Activated CD8-positive, alpha-beta T cell treated with anti-CD3 and anti-CD28 coated beads, Interleukin-2, amount 10 ng/mL, durations not matched to agents 7 days and 5 days (primary cell): ENCODE measurements at places on chromosomes 13 and 19.

- peak; percentile 99 for DNase-seq
Measured at GRCh38 chr19:41439441-41440222, at the start of gene DMAC2. Gene DMAC2 (minus strand): TSS chr19:41439912. CDS start chr19:41439899, 13 bp downstream.

- peak; percentile 76 for DNase-seq
Measured at GRCh38 chr13:78022164-78022877, 103.7 kb upstream of the EDNRB start.

DNA sequence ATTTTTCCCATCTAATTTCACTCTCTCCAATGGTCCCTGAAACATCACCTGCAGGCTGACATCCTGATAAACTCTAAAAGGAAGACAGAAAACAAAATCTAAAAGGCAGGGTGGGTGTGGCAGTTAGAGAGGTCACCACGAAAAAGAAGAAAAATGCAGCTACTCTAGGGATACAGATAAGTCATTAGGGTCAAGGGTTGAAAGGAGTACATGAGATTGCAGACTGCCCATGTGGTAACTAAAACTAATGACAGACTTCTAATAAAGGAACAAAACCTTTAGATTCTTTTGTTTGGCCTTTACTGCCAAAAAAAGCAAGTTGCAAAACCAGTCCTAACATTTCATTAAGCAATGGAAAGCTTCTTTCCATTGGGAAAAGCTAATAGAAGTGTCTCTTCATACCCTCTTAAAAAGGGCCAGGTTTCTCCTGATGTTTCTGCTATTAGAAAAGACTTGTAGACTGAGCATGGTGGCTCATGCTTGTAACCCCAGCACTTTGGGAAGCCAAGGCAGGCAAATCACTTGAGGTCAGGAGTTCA, 31.0 kb downstream of the THSD1 start:
- DNase-seq: no peak

DNA sequence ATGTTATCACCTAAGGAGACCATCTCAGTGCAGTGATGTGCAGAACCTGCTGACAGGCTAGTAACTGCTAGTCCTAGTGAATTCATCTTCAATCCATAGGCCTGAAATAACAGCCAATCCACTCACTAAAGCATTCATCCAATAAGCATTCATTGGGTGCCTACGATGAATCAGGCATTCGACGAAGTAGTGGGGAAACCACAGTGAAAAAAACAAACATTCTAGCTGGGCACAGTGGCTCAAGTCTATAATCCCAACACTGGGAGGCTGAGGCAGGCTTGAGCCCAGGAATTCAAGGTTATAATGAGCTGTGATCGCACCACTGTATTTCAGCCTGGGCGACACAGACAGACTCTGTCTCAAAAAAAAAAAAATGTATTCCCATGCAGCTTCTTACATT, 135.6 kb downstream of the RNF17 start:
- no peak for DNase-seq

- no peak for DNase-seq
Measured at GRCh38 chr13:47705185-47705584, 295.9 kb downstream of the SUCLA2 start.

- no peak for DNase-seq
Measured at GRCh38 chr13:37954191-37954590, 84.6 kb upstream of the TRPC4 start.

- DNase-seq: peak; percentile 92
Measured at GRCh38 chr19:41144403-41144802, 30.2 kb downstream of the CYP2F1 start.

DNA sequence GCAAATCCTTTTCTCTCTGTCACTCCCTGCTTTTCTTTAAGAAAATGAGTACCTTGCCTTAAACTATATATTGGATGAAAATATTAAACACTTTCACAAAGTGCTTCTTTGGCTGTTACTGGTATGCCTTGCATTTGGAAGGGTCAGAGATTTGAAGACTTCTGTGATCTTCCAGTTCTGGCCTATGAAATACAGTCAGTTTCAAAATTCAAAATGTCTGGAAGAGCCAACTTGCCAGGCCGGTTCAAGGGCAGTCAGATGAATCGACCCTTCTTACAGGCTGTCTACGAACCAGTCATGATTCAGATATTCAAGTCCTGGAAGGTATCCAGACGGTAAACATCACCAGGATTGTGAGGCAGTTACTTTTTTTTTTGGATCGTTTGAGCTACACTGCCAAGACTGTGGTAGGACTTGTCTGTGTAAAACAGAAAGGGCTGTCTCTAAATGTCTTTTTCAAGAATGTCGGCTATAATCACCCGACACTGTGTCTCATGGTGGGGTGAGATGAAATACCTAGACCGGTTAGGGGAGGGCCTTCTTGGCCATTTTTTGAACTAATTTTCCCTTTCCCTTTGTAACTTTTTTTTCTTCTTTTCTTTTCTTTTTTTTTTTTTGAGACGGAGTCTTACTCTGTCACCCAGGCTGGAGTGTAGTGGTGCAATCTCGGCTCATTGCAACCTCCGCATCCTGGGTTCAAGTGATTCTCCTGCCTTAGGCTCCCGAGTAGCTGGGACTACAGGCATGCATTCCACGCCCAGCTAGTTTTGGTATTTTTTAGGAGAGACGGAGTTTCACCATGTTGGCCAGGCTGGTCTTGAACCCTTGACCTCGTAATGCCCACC, 11.2 kb downstream of the ACTN4 start:
- no peak for DNase-seq

DNA sequence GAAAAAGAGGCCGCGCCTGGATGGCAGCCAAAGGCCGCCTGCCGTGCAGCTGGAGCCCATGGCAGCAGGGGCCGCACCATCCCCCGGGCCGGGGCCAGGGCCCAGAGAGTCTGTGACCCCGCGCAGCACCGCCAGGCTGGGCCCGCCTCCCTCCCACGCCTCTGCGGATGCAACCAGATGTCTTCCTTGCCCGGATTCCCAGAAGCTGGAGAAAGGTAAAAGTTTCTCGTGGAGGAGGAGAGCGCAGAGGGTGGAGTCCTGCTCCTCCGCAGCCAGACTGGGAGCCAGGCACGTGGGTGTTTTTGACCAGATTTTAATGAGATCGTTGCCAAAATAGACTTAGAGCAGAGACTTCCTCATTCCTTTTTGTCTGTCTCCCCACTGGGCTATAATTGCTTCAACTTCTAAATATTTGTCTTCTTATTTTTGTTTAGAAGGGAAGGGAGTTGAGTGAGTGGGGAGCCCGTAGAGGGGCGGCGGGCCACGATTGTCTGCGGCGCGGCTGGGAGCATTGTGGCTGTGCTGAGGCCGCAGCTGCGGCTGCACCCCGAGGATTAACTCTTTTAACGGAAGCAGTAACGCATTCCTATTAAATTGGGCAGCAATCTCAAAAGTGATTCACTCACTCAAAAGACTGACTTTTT, 22.8 kb upstream of the NDUFS7 start:
- DNase-seq: no peak

GRCh38 chr13:73399347-73400216, 340.8 kb downstream of the KLF5 start:
- no peak for DNase-seq

DNA sequence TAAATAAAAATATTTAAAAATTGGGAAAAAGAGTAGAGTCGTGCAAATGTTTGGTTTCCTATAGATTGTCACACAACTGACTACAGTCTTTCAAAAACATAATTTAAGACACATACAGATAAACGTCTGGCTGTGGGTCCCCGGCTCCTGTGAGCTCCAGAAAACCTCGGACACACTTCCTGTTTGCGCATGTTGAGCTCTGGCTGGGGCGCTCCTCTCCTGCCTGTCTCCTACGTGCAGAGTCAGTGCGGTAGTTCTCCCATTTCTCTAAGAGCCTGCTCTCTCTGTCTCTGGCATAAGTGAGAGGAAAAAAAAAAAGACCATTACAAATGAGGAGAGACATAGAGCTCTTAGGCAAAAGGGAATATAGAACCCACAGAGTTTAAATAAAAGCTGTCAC, 128.2 kb upstream of the OBI1 start:
- no peak for DNase-seq

DNA sequence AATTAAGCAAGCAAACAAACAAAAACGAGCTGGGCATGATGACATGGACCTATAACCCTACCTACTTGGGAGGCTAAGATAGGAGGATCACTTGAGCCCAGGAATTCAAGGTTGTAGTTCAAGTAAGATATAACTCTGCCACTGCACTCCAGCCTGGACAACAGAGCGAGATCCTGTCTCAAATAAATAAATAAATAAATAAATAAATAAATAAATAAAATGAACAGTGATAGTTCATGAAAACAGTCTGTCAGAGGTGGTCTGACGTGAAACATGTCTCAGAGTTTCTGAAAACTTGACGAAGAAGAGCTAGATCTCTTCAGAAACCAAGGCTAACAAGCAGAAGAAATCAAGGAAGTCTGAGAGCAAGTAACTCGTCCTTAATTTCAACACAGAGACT, 188.8 kb upstream of the GPC6 start:
- no peak for DNase-seq

DNA sequence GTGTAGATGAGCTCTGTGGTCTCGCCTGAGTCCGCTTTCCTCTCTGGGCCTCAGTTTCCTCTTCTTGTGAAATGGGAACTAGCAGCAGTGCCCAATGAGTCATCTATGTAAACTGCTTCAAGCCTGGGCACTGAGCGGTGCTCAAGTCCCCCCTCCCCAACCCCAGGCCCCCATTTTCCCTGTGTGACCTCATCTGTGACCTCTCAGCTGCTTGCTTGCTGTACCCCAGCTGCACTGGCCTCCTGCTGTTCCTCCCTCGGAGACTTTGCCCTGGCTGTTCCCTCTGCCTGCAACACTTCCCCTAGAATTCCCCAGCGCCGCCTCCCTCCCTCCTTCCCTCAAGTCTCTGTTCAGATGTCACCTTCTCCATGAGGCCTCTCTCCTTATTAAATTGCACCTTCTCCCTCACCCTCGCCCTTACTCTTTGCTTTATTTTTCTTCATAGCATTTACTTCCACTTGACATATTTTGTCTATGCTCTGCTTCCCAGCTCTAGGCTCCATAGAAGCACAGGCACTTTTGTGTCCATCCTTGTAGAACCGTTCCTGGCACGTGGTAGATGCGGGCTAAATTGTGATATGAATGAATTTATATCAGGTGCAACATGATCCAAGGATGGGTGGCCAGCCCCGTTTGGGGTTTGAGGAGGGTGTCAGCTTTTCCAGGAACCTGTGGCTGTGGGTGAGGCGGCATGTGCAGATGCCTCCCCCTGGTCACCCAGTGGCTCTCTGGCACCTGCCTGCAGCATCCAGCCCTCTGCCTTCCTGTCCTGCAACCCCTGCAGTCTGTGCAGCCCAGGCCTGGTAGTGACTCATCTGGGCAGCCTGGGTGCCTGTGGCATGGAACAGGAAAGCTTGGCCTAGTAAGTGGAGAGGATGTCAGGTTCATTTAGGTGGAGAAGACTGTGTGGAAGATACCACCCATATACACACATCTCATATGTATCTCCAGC, 26.3 kb downstream of the SIPA1L3 start:
- no peak for DNase-seq

GRCh38 chr19:35088131-35088913, 27.3 kb upstream of the FXYD3 start:
- no peak for DNase-seq

- no peak for DNase-seq
Measured at GRCh38 chr13:94992036-94992960, 280.0 kb upstream of the SOX21 start.

- no peak for DNase-seq
Measured at GRCh38 chr13:93953841-93954240, 525.6 kb downstream of the DCT start.

DNA sequence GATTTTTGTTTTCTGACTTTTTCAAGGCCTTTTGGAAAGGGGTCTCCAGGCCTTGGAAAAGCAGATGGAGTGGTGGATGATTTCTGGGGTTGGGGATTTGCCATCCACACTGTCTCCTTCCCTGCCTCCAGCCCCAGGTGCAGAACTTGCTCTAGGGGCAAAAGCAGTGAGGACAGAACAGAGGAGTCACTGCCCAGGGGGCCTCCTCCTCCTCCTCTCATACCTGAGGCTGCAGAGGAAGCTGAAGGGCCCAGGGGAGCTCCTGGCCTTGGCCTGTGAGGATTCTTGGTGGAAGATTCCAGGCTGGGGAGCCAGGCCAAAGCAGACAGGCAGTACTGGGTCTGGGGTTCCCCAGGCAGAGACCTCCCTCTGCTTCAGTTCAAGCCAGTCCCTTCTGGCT, 52.3 kb upstream of the URI1 start:
- no peak for DNase-seq

DNA sequence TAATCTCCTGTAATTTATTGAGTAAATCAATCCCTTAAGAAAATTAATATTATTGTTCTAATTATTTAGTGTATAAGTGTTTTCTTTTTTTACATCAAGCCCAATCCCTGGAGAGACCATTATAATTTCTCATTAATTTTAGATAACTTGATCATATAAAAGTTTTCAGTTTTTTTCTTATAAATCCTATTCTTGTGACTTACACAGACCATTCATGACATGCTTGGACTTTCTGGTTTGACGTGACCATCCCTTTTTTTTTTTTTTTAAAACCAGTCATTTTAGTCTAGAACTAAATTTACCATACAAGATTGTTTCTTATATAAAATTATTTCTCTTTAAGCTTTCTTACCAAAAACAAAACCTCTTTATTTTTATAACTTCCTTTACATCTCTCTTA, 5.4 kb upstream of the MTRF1 start:
- DNase-seq: peak; percentile 47

DNA sequence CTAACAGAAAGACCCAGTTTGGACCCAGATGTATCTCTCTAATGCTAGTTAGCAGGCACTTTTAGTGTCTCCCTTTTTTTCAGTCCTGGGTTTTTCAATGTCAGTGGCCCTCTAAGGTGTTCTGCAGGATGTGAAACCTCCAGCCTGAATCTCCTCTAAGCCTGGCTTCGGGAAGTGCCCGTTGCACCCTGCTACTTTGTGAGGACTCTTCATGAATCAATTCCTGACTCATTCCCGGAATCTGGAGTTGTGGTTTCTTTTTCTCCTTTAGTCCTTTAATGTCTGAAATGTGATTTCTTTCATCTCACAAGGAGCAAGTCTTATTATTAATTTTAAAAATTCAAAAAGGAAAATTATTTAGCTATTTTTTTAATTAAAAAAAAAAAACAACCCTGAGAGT, 116.0 kb downstream of the ZNF536 start:
- no peak for DNase-seq

DNA sequence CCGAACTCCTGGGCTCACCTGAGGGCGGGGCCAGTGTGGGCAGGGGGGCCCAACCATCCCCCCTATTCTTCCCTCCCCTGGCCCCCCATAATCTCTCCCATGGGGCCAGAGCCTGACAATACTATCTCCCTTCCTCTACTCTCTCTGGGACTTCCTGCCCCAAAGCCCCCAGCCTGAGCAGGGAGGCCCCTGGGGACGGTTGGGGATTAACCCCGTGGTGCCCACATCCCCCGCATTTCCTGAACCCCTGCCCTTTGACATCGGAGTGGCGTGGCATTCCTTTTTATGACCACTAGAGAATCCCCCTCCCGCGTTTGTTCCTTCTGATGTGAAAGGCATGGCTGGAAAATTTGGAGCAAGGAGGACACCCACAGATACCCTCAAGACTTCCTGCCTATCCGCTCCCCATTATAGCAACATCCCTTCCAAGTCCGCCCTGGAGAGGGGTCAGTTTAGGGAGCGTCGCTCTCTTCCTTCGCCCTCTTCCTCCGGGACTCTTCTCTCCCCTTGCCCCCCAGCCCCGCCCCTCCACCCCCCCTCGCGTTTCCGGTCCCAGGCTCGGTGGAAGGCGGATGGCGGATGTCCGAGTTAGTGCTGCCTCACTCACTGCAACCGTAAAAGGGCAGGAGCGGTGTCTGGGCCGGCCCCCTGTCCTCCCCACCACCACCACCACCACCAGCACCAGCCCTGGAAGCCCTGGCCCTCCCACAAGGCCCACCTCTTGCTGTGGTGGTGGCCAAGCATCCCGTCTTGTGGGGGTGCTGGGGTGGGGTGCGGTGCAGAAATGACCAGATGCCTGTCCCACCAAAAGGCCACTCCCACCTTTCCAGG, 1.8 kb downstream of the VASP start:
- peak; percentile 71 for DNase-seq
